CD4-positive, alpha-beta T cell treated with Interleukin-4 for 1 hour (primary cell): ENCODE measurements at places on chromosomes 7 and 10.

DNA sequence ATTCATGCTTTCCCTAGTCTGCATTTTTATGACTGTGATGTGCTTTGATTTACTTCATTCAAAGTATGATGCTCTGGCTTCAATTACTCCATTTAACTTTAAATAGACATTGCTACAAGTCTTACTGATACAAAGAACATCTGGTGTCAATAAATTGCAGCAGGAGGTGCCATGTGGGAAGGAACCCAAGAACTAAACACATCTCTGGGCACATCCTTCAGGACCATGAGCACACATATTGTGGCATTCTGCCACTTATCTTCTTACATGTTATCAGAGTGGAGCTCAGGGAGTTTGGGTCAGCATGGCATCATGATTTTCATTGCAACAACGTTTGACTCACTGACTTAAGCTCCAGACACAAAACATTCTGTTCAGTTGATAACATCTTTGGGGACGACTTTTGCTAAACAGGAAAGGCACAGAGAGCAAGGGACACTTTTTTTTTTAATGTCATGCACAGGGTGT, 227.0 kb downstream of the DKK1 start:
- no peak for DNase-seq

GRCh38 chr7:152402384-152403250, 33.2 kb downstream of the KMT2C start:
- no peak for DNase-seq

DNA sequence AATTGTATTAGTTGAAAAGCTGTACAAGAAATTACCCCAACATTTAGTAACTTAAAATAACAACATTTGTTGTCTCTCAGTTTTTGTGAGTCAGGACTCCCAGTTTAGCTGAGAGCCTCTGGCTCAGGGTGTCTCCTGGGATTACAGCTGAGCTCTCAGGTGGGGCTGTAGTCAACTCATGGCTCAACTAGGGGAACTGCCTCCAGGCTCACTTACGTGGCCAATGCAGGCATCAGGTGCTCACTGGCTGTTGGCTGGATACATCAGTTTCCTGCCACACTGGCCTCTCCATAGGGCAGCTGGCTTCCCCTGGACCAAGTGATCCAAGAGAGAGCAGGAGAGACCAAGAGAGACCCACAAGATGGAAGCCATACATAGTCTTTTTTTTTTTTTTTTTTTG, 17.5 kb downstream of the CCNY start:
- no peak for DNase-seq

- no peak for DNase-seq
Measured at GRCh38 chr7:85483177-85483576, 296.3 kb upstream of the SEMA3D start.

DNA sequence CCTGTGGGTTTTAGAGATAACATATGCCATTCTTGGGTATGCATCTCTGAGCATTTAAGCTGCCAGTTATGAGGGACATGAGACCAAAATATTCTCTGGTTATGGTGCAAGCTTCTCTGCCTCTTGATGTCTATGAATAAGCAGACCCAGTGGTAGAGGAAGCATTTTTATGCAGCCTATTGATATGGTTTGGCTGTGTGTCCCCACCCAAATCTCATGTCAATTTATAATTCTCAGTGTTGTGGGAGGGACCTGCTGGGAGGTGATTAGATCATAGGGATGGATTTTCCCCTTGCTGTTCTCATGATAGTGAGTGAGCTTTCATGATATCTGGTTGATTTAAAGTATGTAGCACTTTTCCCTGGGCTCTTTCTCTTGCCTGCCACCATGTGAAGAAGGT, 187.2 kb downstream of the ARHGAP12 start:
- no peak for DNase-seq

GRCh38 chr10:83648201-83648600, 491.1 kb upstream of the GHITM start:
- no peak for DNase-seq

- DNase-seq: no peak
Measured at GRCh38 chr7:152382244-152382643, 53.6 kb downstream of the KMT2C start.
